ENCODE measurements at places on chromosomes 3 and 15. TPM values are rescaled to one million over a fixed set of nuclear protein-coding genes. Genes with fewer than 3 reads are reported as not detected.

Gene SLC28A2
- not detected for total RNA-seq

Gene MYL3
- total RNA-seq = not detected

Gene GOLGA8M
- total RNA-seq = 1.9 TPM

Gene NISCH
- 48.7 TPM for total RNA-seq

Gene MASP1
- total RNA-seq = 0.91 TPM

Gene GOLGA8K
- total RNA-seq = 0.30 TPM

Gene RBMS3
- total RNA-seq = 33.1 TPM

Gene POTEB2
- not detected for total RNA-seq

Gene MORF4L1
- total RNA-seq = 394 TPM

Gene COL8A1
- 69.2 TPM for total RNA-seq

Gene SIN3A
- total RNA-seq = 14.6 TPM

Measured in epithelial cell of umbilical artery (primary cell).